ENCODE measurements at places on chromosomes 1 and 21. TPM values are rescaled to one million over a fixed set of nuclear protein-coding genes. Genes with fewer than 3 reads are reported as not detected.

GRCh38 chr1:87650306-87650705 is 321.6 kb downstream of the LMO4 start:
- H3K27me3 ChIP-seq, result no peaks in the 10 kb centered on the region
- DNase-seq, result no peak
- no peak overlapping the region for H3K4me3 ChIP-seq
- no peak overlapping the region for H3K27ac ChIP-seq

GRCh38 chr1:214429951-214430770 is 121.2 kb downstream of the PTPN14 start:
- H3K36me3 ChIP-seq, result no peaks in the 10 kb centered on the region

Gene RHBDL2
- total RNA-seq, result not detected

DNA sequence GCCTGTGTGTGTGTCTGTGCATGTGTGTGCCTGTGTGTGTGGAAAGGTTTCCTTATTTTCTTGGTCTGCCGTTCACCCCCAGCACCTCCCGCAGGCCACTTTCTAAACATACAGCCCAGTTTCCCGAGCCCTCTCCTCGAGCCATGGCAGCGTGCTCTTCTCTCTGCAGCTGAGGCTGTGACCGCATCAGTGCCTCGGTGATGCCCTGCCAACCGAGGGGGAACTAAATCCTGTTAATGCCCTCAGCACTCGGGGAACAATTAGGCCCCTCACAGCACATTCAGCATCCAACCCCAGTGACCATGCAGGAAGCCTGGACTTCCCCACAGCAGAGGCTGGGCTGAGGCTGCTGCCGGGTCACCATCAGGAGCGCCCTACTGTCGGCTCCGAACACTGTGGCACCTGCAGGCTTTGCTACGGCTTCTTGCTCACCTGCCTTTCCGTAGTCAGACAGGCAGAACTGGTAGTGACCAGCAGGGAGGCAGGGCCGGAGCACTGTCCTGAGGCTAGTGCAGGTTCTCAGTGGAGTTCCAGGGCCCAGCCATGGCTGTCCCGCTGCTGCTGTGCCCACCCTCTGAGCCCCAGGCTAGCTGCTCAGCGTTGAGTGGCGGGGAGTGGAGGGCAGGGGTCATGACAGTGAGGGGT is 8.1 kb downstream of the GPR137B start:
- H3K27me3 ChIP-seq, result no peaks in the 10 kb centered on the region
- peak overlapping the region; percentile 62 for H3K27ac ChIP-seq
- no peaks in the 10 kb centered on the region for H3K36me3 ChIP-seq
- H3K4me1 ChIP-seq, result peaks cover 70% of the 10 kb centered on the region

DNA sequence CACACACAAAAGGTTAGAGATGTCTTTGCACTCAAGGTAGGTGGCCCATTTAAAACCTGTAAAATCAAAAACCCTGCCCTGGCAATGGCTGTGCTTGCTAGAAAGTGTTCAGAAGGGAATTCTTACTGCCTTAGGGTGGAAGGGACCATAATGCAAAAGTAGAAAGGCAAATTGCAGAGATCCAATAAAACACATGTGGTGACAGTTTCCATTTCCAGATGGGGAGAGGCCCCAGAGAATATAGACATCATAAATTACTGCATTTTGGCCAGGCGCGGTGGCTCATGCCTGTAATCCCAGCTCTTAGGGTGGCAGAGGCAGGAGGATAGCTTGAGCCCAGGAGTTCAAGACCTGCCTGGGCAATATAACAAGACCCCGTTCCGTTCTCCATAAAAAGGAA is 13.0 kb downstream of the FMO1 start:
- H3K27ac ChIP-seq, result no peak overlapping the region
- peaks cover 12% of the 10 kb centered on the region for H3K4me1 ChIP-seq
- H3K27me3 ChIP-seq, result no peaks in the 10 kb centered on the region
- no peaks in the 10 kb centered on the region for H3K36me3 ChIP-seq

DNA sequence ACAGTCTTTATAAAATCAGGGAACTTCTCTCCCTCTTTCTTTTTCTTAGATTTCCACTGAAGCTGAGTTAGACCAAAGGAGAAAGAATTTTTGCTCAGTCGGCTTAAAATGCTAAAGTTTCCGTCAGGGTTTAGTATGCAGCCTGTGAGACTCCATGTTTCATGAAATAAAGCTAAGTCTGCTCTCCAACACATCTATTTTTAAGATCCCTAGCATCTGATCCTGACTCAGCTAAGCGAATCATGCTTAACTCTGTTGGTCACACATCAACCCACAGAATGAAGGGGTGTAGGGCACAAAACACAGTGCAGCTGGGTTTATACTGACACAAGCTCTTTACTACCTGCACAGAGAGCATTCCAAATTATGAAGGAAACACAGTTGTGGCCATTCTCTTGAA is 102.4 kb upstream of the ZNF281 start:
- H3K4me3 ChIP-seq, result no peak overlapping the region
- no peaks in the 10 kb centered on the region for H3K36me3 ChIP-seq
- peaks cover 34% of the 10 kb centered on the region for H3K27me3 ChIP-seq
- no peaks in the 10 kb centered on the region for H3K4me1 ChIP-seq

Gene DHRS3
- 60.7 TPM for total RNA-seq

DNA sequence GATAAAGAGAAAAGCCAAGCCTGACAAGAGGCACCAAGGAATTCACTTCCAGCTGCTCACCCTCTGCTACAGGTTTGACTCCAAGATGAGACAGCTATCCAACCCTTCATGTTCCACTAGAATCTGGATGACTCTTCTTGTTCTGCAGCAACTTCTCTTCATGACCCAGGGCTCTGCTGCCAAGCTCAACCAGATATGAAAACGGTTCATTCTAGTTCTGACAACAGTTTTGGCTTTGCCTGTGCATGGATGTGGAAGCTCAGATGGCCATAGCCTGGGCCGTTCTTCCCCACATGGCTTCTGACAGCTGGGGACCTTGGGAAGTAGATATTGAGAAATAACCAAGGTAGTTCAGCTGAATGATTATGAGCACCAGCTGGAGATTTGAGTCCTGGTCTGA is 13.7 kb downstream of the PI4KB start:
- no peak overlapping the region for H3K4me3 ChIP-seq
- H3K36me3 ChIP-seq, result no peaks in the 10 kb centered on the region
- H3K27me3 ChIP-seq, result no peaks in the 10 kb centered on the region
- H3K4me1 ChIP-seq, result peaks cover 77% of the 10 kb centered on the region
- DNase-seq, result no peak
- H3K27ac ChIP-seq, result peak overlapping the region; percentile 90

Gene SPRR1A
- not detected for total RNA-seq

DNA sequence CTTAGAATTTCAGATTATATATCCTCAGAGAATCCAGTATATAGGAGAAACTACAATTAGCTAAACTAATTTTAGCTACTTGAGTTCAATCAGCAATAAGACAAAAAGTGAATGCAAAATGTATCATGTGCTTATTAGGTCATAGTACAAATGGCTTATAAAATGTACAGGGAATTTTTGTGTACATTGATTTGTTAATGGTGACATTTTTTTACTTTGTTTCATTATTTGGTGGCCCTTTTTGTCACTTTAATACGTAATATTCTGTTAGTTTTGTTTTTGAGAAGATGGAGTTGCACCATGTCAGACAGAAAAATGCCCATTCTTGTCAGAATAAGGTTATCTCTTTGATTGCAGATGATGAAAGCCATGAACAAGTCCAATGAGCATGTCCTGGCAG is 33.6 kb downstream of the CC2D1B start:
- no peak overlapping the region for H3K4me3 ChIP-seq
- DNase-seq, result no peak
- H3K27me3 ChIP-seq, result no peaks in the 10 kb centered on the region

Gene ALG14
- total RNA-seq, result 3.2 TPM

GRCh38 chr1:205993068-205993467 is 10.1 kb downstream of the RAB7B start:
- peaks cover 6% of the 10 kb centered on the region for H3K4me1 ChIP-seq
- DNase-seq, result no peak
- no peak overlapping the region for H3K4me3 ChIP-seq
- H3K36me3 ChIP-seq, result no peaks in the 10 kb centered on the region
- H3K27ac ChIP-seq, result no peak overlapping the region
- no peaks in the 10 kb centered on the region for H3K27me3 ChIP-seq

DNA sequence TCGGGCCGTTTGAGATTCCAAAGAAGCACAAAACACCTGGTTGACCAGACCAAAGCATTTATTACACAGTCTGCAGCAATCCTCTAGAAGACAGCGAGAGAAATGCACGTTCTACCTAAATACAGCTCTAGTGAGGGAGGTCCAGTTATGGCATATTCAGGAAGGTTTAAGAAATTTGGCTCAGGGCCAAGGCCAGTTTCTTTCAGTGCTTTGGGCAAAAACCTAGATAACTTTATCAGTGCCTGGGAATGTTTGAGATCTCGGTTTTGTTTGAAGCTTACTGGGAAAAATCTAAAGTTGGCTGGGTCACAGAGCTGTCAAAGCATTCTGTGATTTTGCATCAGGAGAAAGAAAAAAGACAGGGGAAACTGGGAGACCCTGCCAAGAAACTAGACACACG is 514.0 kb upstream of the TMPRSS15 start:
- no peaks in the 10 kb centered on the region for H3K36me3 ChIP-seq
- no peak overlapping the region for H3K4me3 ChIP-seq
- H3K27me3 ChIP-seq, result no peaks in the 10 kb centered on the region
- no peak overlapping the region for H3K27ac ChIP-seq

- no peaks in the 10 kb centered on the region for H3K4me1 ChIP-seq
- no peak overlapping the region for H3K27ac ChIP-seq
- H3K36me3 ChIP-seq, result no peaks in the 10 kb centered on the region
- DNase-seq, result no peak
- no peak overlapping the region for H3K4me3 ChIP-seq
- H3K27me3 ChIP-seq, result no peaks in the 10 kb centered on the region
Measured at GRCh38 chr1:160534823-160535605, 12.0 kb upstream of the SLAMF6 start.

DNA sequence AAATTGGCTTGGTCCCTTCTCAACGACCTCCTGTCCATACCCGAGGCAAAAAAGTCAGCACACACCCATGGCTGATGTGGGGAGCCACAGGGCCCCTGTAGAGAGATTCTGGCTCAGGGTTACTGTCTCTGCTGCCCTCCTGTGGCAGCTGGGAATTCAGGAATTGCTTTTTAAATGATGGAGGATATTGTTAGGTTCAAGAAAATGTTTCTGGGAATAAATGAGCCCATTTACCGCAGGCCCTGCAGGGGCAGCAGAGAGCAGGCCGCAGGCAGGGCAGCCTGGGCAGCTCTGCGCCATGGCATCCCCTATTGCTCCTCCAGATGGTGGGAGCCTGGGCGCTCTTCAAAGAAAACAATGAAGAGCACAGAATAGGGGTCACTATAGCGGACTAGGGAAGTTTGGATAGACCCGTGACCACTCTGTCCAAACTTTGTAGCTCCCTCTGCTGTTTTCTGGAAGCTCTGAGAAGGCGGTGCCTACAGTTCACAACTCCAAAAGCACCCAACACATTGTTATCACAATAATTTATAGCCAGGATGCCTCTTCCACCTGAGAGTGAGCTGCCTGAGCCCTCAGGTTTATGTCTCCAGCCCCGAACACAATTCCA is 201.1 kb downstream of the BACH1 start:
- H3K27me3 ChIP-seq, result no peaks in the 10 kb centered on the region
- H3K4me1 ChIP-seq, result no peaks in the 10 kb centered on the region
- H3K4me3 ChIP-seq, result no peak overlapping the region
- no peak overlapping the region for H3K27ac ChIP-seq

DNA sequence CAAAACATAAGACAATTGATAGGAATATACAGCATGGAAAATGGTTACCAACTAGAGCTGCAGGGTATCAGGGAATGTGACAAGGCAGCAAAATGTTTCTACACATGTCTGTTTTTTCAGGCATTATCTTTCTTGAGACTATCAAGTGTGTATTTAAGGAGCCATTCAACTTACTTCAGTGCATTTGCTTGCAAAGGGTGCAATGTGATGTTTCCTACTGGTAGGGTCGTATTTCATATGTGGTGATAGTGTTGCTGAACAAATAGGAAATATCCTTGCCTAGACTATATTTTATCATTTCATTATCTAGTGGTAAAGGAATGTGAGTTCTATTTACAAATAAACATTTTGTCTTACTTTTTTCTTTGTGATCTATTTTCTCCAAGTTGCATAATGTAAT is 42.4 kb downstream of the PTPRC start:
- H3K36me3 ChIP-seq, result no peaks in the 10 kb centered on the region
- H3K27ac ChIP-seq, result peak overlapping the region; percentile 91
- peak overlapping the region; percentile 5 for H3K4me3 ChIP-seq
- DNase-seq, result no peak

DNA sequence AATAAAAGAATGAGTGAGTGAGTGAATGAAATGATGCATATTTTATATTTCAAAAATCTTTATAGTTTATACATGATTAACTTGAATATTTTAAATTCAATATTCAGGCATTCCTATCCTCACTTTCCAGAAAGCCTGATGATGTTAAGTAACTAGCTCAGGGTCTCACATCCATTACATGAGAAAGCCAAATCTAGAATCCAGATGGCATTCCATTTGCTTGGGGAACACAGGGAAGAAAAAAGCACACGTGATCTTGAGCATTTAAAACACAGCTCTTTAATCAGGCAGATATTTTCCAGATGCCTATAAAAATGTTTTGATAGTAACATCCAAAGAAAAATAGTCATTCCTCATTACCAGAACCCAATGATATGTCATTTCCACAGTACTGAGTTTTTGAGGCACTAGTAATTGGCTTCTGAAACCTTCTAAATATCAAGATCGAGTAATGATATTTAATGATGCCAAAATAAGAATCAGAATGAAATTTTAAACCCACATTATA is 291.9 kb downstream of the DSCAM start:
- H3K27me3 ChIP-seq, result no peaks in the 10 kb centered on the region
- H3K4me1 ChIP-seq, result no peaks in the 10 kb centered on the region
- no peaks in the 10 kb centered on the region for H3K36me3 ChIP-seq
- no peak overlapping the region for H3K4me3 ChIP-seq
- DNase-seq, result no peak
- H3K27ac ChIP-seq, result no peak overlapping the region

DNA sequence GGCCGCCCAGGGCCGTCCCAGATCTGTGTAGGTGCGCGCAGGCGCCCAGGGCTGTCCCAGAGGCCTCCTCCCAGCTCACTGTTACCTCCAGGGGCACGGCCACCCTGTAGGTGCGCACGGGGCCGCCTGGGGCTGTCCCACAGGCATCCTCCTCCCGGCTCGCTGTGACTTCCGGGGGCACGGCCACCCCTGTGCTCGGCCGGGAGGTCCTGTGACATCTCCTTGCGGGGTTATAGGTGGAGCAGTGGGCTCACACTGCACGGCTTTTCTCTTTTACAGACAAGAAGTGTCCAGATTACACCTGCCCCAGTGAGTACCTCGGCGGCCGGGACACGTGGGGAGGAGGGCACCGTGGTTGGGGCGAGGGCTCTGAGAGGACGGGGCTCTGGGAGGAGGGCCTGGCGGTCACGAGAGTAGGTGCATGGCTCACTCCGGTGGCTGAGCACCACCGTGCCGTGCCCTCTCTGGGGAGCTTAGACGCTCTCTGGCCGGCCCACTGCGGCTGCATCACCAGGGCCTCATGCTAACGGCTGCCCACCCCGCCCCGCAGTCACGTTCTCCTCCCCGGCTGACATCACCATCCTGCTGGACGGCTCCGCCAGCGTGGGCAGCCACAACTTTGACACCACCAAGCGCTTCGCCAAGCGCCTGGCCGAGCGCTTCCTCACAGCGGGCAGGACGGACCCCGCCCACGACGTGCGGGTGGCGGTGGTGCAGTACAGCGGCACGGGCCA is 21.4 kb downstream of the COL6A1 start:
- H3K4me3 ChIP-seq, result no peak overlapping the region
- H3K4me1 ChIP-seq, result no peaks in the 10 kb centered on the region
- H3K36me3 ChIP-seq, result peaks cover 68% of the 10 kb centered on the region
- DNase-seq, result no peak

Gene ACKR1
- total RNA-seq, result 31.4 TPM

- no peak for DNase-seq
- no peaks in the 10 kb centered on the region for H3K36me3 ChIP-seq
- H3K27ac ChIP-seq, result no peak overlapping the region
- H3K27me3 ChIP-seq, result no peaks in the 10 kb centered on the region
Measured at GRCh38 chr1:5915587-5916571, 76.3 kb downstream of the NPHP4 start.
